ENCODE measurements at places on chromosomes 1 and 21.

DNA sequence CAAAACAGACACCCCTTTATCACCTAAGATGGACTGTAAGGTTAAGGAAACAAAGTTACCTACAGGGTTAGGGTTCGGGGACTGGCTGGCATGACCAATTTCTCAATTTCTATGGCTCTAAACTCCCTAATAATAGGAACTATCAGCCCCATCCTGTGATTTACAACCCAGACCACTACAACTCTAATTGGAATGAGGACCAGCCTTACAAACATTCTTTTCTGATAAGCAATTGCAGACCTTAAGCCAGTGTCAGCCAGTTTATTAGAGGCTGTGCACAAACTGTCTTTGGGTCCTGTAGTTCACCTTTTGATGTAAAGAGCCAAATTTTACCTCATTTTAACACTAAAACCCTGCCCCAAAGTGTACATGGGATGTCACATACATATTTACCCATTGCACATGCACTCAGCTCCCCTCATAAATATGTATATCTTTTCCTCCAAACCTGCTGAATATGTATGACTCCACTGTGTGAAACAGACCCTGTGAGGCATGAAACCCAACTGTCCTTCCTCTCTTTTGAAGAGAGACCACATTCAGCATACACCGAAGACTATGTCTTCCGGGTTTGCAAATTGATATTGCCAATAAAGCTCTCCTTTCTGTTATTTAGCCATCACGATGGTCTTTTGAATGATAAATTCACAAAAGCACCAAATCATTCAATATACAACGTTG, 7.3 kb upstream of the APP start:
- DNase-seq = no peak

DNA sequence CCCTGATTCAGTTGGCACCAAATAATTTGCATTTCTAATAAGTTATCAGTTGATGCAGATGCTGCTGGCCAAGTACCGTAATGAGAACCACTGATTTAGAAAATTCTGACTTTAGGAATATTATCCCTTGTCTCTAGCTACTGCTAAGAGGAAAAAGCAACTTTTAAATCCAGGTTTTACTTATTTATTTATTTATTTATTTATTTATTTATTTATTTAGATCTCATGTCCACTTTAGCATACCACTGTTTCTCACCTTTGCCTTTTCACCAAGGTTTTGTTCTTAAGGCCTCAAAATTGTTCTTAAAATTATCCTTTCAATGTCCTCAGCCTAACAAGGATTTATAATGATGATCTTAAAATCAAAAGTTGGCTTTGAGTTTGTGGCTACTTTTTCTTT, 8.7 kb upstream of the CYYR1 start:
- no peak for DNase-seq

DNA sequence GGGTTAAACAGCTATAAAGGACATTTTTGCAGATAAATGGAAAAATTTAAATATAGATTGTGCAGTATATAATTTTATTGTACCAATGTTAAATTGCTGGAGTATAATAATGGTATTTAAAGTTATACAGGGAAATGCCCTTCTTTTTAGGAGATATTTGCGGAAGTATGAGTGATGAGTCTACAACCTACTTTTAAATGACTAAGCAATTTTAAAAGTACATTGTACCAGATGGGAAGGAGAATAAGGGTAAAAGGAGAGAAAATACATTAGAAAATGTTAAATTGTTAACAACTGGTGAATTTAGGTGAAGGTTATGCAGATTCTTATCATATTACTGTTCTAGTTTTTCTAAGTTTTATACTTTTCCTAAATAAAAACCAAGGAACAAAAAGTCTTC, 91.8 kb downstream of the ZZZ3 start:
- no peak for DNase-seq

GRCh38 chr1:182615468-182616129, 11.4 kb upstream of the RGS16 start:
- peak; percentile 72 for DNase-seq

DNA sequence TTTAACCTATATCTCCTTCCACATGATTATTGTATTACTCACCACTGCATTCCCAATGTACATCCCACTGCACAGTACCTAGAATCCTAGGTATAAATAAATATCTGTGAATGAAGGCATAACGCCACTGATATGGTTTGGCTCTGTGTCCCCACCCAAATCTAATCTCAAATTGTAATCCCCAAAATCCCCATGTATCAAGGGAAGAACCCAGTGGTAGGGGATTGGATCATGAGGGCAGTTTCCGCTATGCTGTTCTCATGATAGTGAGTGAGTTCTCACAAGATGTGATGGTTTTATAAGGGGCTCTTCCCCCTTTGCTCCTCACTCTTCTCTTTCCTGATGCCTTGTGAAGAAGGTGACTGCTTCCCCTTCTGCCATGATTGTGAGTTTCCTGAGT, 599.0 kb upstream of the ADGRL2 start:
- no peak for DNase-seq

- DNase-seq = no peak
These were observed 1.4 kb upstream of the UBXN10 start for GRCh38 chr1:20184481-20184900.

GRCh38 chr1:162193815-162194214, 124.3 kb downstream of the NOS1AP start:
- peak; percentile 59 for DNase-seq

GRCh38 chr1:204076891-204077290, 4.0 kb downstream of the SOX13 start:
- no peak for DNase-seq

DNA sequence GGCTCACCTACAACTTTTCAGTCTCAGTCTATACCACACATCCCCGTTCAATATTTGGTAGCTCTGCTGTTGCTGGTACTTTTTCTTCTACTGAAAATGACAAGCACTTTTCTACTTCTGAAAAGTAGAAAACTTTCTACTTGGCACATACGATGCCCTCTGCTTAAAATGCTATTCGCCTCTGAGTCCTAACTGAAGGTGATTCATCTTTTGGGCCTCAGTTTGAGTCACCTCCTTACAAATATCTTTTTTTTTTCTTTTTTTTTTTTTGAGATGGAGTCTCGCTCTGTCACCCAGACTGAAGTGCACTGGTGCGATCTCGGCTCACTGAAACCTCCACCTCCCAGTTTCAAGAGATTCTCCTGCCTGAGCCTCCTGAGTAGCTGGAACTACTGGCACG, 136.0 kb upstream of the CYYR1 start:
- DNase-seq = no peak

- DNase-seq = no peak
These were observed 139.6 kb upstream of the NRIP1 start for GRCh38 chr21:15204140-15204969.

- DNase-seq = no peak
These were observed 80.8 kb upstream of the UBE2U start for GRCh38 chr1:64122588-64122987.

DNA sequence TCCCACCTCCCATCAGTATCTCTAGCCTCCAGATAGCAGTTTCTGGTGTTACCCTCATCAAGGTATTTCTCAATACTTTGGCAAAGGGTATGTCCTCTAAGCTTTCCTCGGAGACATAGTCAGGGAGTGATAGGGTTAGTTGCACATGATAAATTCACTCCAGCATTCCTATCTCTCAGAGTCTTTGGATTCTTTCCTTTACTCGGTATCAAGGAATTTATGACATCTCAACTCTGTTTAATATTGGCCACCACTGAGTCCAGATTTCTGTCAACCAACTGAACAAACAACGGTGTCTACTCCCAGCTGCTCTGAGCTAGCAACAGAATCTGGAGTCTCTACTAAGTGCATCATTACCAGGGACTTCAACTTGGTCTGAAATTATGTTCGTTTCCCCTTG, 233.4 kb downstream of the TM2D1 start:
- no peak for DNase-seq

GRCh38 chr1:81978945-81979344, 178.2 kb downstream of the ADGRL2 start:
- DNase-seq = no peak

- no peak for DNase-seq
These were observed 709 bp downstream of the TNFRSF14 start for GRCh38 chr1:2556678-2557481.

GRCh38 chr1:107949467-107950253, 15.3 kb downstream of the VAV3 start:
- no peak for DNase-seq

- DNase-seq = no peak
These were observed 74.4 kb downstream of the HMCN1 start for GRCh38 chr1:185808631-185809030.

- DNase-seq = no peak
These were observed 87.0 kb downstream of the C4BPA start for GRCh38 chr1:207191061-207191460.

DNA sequence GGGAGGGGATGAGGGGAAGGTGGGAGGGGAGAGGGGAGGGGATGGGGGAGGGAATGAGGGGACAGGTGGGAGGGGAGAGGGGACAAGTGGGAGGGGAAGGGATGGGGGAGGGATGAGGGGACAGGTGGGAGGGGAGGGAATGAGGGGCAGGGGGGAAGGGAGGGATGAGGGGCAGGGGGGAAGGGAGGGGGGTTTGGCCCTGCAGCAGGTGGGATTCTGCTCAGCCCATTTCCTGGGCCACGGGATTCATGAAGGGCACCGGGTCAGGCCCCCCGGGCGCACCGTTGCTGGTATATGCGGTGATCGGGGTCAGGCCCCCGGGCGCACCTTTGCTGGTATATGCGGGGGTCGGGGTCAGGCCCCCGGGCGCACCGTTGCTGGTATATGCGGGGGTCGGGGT, 15.1 kb upstream of the SAMD11 start:
- no peak for DNase-seq

- no peak for DNase-seq
These were observed 6.3 kb downstream of the ATF6 start for GRCh38 chr1:161772397-161772796.

DNA sequence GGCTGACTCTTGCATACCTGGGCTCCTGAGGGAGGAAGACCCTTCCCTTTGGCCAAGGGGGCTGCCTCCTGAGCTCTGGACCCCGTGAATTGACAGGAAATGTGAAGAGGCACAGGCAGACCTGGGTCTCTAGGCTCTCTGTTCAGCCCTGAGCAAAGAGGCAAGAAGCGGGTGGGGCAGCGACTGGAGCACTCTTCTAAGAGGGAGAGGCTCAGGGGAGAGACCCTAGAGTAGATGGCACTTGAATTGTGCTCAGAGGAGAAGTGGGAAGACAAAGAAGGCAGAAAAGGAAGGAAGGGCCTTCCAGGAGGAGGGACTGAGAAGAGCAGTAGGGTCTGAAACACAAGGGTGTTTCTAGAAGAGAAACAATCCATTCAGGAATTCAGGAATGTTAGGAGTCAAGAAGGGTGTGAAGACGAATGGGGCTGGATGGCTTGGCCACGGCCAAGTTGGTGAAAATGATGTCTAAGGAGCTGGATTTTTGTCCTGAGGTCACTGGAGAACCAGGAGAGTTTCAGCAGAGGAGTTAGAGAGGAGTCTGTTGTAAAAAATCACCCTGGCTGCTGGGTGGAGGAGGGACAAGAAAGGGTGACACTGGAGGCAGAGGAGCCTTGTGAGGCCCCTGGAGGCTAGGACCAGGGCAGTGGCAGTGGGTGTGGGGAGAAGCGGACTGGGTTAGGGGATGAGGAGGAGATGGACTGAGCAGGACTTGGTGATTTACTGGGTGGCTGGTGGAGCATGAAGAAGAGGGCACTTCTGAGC, 5.3 kb downstream of the TIE1 start:
- DNase-seq = no peak

DNA sequence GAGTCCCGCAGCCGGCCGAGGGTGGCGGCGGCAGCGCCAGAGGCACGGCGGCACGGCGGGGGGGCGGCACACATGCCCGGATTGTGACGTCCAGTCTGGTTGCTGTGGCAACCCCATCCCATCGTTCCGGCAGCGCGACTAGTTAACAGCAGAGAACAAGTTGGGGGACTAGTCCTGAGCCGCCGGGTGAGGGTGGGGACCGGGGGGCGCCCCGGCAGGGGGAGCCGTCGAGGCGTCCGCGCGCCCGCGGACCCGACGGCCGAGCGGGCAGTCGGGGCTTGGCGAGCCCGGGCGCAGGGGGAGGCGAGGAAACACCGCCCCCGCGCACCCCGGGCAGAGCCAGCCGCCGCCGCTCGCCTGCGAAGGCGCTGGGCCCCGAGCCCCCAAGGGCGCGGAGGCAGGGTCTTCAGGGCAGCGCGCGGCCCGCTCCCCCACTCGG, at the start of gene CHD5:
Gene CHD5 (minus strand): TSS at position 54 of the 439 bp plus-strand sequence. CDS start 298 bp downstream, outside the sequence.
- DNase-seq = peak; percentile 77

- peak; percentile 48 for DNase-seq
These were observed 122.9 kb downstream of the MAST2 start for GRCh38 chr1:45926330-45926729.

- DNase-seq = no peak
These were observed 169.9 kb upstream of the CSF3R start for GRCh38 chr1:36652586-36652985.

DNA sequence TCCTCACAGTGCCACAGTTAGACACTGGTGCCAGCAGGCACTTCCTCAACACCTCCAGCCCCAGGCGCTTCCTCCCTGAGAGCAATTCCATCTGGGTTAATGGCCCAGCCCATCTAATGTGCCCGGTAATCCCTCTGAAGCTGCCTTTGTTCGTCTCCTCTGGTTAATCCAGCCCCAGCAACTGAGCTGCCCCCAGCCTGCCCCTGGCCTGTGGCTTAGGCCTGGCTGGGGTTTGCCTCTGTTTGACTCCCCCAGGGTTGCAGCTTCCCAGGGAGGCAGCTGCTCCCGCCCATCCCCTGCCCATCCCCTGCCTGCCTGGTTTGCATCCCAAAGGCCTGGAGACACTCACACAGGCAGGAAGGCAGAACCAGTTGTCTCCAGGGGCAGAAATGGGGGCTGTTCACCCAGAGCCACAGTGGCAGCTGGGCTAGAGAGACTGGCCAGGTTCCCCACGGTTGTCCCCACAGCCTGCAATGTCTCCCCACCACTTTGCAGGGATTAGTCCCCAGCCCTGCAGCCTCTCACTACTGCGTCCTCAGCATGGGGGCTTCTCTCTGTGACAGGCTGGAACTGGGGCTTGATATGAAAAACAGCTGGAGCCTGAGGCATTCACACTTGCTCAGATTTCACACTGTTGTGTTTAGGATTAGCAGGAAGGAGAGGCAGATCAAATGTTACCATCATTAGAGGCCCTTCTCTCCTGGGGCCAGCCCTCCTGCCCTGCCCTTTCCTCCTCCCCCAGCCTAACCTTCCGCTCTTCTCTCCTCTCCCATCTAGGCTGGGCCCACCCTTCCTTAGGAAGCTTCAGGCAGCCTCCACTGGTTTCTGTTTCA, 120.2 kb downstream of the TLR5 start:
- no peak for DNase-seq

DNA sequence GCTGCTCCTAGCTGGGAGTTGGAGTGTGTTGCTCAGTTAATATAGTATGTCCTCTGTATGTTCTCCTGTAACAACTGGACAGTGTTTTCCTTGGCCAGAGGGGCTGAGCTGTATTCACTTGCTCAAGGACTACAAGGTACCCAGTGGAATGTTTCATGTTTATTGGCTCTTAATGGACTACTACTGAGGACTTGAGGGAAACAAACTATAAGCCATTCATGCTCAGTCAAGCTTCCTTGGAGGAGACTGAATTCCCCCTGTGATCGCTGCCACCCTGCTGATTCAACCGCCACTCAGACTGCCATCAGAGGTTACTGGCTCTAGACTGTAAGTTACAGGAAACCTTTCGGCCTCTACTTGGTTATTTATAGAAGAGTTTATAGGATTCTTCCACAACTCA, 166.6 kb downstream of the ZC3H11B start:
- no peak for DNase-seq

Measured in NCI-H1105 treated with DMSO at 0.1 percent for 48 hours (cell line).